ENCODE measurements at places on chromosomes 3 and 15. TPM values are rescaled to one million over a fixed set of nuclear protein-coding genes. Genes with fewer than 3 reads are reported as not detected.

GASK1A gene
- not detected for polyA plus RNA-seq

LRRN1 gene
- polyA plus RNA-seq, result 2.6 TPM

CHST2 gene
- polyA plus RNA-seq, result 7.8 TPM

MCTP2 gene
- polyA plus RNA-seq, result 12.2 TPM

MINDY2 gene
- 14.1 TPM for polyA plus RNA-seq

CD96 gene
- polyA plus RNA-seq, result 84.7 TPM

C3orf70 gene
- 0.10 TPM for polyA plus RNA-seq

VIPR1 gene
- 3.1 TPM for polyA plus RNA-seq

DAZL gene
- polyA plus RNA-seq, result not detected

PLSCR5 gene
- not detected for polyA plus RNA-seq

DUOX2 gene
- not detected for polyA plus RNA-seq

CASR gene
- polyA plus RNA-seq, result not detected

SUCNR1 gene
- not detected for polyA plus RNA-seq

LTF gene
- not detected for polyA plus RNA-seq

WDR6 gene
- polyA plus RNA-seq, result 81.4 TPM

ECE2 gene
- polyA plus RNA-seq, result not detected

AMT gene
- polyA plus RNA-seq, result 1.3 TPM

ROBO2 gene
- not detected for polyA plus RNA-seq

TXNRD3 gene
- polyA plus RNA-seq, result 0.28 TPM

KLHL24 gene
- 41.3 TPM for polyA plus RNA-seq

THBS1 gene
- polyA plus RNA-seq, result 1.4 TPM

ENTPD3 gene
- 0.21 TPM for polyA plus RNA-seq

MYZAP gene
- polyA plus RNA-seq, result 1.8 TPM

NR1I2 gene
- 0.58 TPM for polyA plus RNA-seq

LEKR1 gene
- 0.93 TPM for polyA plus RNA-seq

ASB14 gene
- 0.53 TPM for polyA plus RNA-seq

ARNT2 gene
- polyA plus RNA-seq, result not detected

MAP1A gene
- polyA plus RNA-seq, result not detected

TMEM41A gene
- 19.4 TPM for polyA plus RNA-seq

ZDHHC23 gene
- polyA plus RNA-seq, result 4.1 TPM

TICRR gene
- not detected for polyA plus RNA-seq

SEMA3G gene
- 0.04 TPM for polyA plus RNA-seq

HHLA2 gene
- polyA plus RNA-seq, result not detected

SLC28A1 gene
- not detected for polyA plus RNA-seq

DTWD1 gene
- 19.3 TPM for polyA plus RNA-seq

ACOX2 gene
- not detected for polyA plus RNA-seq

CCR8 gene
- polyA plus RNA-seq, result not detected

SLC30A4 gene
- polyA plus RNA-seq, result 7.1 TPM

ITGA11 gene
- not detected for polyA plus RNA-seq

KNG1 gene
- not detected for polyA plus RNA-seq

MST1R gene
- 1.2 TPM for polyA plus RNA-seq

GRK7 gene
- not detected for polyA plus RNA-seq

MESP1 gene
- polyA plus RNA-seq, result 1.8 TPM

ALS2CL gene
- polyA plus RNA-seq, result 0.10 TPM

SLC22A13 gene
- polyA plus RNA-seq, result not detected

SCN11A gene
- not detected for polyA plus RNA-seq

TEX55 gene
- not detected for polyA plus RNA-seq

LSMEM2 gene
- 0.30 TPM for polyA plus RNA-seq

ACTR8 gene
- polyA plus RNA-seq, result 21.0 TPM

TMEM108 gene
- not detected for polyA plus RNA-seq

STAC gene
- polyA plus RNA-seq, result not detected

TCAIM gene
- polyA plus RNA-seq, result 8.5 TPM

ZXDC gene
- polyA plus RNA-seq, result 9.1 TPM

ADGRG7 gene
- polyA plus RNA-seq, result not detected

RARB gene
- 0.21 TPM for polyA plus RNA-seq

ANKDD1A gene
- polyA plus RNA-seq, result 3.4 TPM
